ENCODE measurements at places on chromosomes 13 and 19.

DNA sequence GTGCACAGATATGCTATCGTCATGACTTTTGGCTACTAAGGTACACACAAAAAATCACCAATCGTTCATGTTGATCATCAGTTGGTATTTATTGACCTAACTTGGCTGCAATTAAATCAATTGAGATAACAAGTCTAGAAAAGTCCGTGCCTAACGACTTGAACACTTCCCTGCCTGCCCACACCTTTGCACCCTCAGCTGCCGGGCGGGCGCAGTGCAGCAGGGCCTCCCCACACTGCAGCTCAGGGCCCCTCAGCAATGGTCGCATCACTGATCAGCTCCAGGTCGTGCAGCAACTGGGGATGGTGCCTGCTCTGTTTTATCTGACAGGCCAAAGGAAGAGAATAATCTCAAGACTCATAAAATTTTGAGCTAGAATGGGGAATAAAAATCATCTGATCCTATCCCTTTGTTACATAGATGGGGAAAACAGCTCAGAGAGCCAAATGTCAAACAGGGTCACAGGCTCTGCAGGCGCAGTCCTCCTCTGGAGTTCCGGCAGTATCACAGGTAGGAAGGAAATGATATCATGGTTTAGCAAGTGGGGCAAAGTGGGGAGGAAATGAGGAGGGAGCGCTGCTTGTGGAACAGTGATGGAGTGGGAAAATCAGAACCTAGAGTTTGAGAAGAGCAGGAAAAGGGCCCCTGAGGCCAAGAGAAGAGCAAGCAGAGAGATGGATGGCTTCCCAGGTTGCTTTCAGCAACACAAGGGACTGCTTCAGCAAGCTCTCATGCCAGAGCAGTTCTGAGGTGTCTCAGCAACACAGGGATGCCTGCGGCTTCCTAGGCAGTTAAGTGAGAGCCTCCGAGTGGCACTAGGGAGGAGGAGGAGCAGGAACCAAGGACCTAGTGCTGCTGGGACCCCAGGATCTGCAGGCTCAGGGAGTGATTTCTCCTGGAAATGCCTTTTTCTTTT, 57.5 kb downstream of the SLC7A1 start:
- DNase-seq, result no peak

GRCh38 chr13:34070006-34070405, 252.1 kb downstream of the RFC3 start:
- DNase-seq, result no peak

DNA sequence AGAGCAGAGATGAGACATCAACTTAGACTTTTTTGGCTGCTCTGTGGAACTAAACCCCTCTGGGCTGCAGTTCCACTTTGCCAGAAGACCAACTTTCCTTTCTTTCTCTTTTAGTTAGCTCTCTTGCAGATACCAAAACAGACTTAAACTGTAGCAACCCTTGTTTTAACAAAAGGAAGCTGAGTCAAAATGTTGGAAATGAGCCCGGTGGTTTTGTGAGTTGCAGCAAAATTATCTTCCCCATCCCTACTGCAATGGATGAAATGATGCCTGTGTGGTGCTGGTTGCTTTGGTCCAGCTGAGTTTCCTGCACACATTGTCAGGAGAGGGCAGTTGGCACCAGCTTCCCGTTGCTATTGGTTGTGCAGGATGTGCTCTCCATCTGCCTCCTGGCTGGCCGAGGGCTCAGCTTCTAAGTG, 115.3 kb downstream of the LRCH1 start:
- DNase-seq, result peak; percentile 93

- DNase-seq, result no peak
Observed at GRCh38 chr13:98892821-98893220, 85.0 kb downstream of the DOCK9 start.

DNA sequence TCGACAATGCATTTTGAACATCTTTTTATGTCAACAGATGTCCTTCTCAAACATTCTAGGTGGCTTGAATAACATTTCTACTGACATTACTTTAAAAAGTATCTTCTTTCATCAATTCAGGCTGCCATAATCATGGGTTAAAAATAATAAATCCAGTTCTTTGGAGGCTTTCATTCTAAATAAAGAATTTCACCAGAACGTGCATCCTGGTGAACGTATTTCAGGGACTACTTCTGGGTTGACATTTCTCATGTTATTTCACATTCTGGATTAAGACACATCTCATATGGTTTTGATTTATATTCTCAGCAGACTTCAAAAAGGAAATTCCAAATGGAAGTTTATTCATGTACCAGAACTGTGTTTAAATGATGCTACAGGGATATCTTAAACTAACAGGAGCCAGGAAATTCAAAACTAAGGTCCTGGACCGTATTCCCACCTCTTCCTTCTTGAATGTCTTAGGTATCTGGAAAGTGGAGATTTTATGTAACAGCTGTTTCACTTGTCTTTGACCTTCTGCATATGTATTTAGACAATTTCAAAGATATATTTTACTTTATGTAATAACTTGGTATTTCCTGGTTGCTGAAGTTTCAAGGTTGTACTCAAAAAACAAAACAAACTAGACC, 107.2 kb downstream of the STARD13 start:
- DNase-seq, result no peak

DNA sequence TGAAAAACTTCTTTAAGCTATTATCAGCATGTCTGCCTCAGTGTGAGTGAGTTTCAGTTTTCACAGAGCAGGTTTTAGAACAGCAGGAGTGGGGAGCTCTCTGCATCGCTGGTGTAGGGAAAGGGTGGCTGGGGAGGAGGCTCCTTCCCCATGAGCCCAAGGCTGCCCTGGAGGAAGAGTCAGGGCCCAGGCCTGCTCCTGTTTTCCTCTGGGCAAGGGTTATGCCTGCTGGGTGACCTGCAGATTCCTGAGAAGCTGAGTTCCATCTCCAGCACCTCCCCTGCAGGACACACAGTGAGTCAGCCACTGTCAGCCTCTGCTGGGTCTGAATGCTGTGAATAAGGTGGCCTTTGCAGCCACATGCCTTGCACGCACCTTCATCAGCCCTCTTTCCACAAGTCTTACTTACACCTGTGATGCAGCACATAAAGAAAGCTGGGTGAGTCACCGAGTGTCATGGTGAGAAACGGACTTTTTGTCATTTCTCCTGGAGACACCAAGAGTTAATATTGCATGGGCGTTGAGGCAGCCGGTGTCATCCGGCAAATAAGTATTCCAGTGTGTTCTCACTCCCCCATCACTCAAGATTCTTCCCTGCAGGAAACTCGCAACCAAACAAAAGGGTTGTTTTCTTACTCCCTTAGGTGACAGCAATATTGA, 186.4 kb upstream of the KL start:
- DNase-seq, result peak; percentile 48

GRCh38 chr19:7953060-7953459, 9.6 kb upstream of the TIMM44 start:
- peak; percentile 66 for DNase-seq

DNA sequence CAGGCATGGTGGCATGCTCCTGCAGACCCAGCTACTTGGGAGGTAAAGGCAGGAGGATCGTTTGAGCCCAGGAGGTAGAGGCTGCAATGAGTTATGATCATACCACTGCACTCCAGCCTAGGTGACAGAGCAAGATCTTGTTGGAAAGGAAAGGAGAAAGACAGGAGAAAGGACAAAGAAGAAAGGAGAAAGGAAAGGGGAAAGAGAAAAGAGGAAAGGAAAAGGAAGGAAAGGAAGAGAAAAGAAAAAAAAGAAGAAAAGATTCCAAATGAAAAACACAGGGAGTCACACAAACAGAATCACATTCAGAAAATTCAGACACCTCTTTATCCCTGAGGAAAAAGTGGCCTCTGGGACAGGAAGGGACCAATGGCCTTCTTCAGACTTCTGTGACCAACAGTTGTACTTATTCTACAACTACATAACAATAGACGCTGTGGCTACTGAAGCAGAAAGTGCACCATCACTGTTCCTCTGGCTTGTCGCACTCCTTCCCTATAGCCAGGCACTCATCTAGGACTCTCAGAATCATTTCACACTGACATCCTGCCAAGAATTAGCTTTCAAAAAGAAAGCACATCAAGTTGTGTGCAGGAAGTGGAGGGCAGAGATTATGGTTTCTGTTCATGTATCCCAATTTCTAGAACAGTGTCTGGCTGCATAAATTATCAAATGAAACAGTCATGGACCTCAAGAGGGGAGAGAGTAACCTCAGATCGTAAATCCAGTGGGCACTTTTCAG, 5.9 kb downstream of the MTMR6 start:
- DNase-seq, result peak; percentile 17

GRCh38 chr19:47036097-47036651, 12.2 kb downstream of the TMEM160 start:
- DNase-seq, result no peak

GRCh38 chr13:106100171-106100919, 435.1 kb downstream of the EFNB2 start:
- no peak for DNase-seq

- no peak for DNase-seq
Observed at GRCh38 chr19:10126213-10126639, 6.5 kb upstream of the EIF3G start.

- DNase-seq, result no peak
Observed at GRCh38 chr13:71964491-71965100, 97.6 kb upstream of the DACH1 start.

DNA sequence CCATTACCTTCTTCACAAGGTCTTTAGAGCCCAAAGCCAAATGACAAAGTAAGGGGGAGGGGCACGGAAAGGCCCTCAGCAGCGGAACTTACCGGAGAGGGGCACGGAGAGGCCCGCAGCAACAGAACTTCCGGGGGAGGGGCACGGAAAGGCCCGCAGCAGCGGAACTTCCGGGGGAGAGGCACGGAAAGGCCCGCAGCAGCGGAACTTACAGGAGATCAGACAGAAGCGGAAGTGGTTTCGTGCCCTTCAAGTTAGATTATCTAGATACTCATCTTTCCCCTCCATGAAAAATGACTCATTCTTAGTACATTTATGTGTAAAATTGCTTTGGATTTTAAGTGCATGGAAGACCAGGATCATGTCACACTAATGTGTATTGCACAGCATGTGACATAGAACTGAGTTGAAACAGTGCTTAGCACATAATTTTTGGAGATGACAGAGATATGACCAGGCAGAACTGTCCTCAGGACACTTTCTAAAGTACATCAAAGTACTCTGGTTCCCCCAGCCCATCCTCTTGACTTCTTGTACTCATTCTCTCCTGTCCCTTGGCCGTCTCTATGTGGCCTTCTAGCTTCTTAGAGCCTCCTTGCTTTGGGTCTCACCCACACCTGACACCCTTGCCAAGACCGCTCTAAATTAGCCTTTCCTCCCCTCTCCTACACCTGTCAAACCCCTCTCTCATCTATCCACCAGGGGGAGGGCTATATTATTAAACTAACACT, 25.7 kb upstream of the TPTE2 start:
- no peak for DNase-seq

DNA sequence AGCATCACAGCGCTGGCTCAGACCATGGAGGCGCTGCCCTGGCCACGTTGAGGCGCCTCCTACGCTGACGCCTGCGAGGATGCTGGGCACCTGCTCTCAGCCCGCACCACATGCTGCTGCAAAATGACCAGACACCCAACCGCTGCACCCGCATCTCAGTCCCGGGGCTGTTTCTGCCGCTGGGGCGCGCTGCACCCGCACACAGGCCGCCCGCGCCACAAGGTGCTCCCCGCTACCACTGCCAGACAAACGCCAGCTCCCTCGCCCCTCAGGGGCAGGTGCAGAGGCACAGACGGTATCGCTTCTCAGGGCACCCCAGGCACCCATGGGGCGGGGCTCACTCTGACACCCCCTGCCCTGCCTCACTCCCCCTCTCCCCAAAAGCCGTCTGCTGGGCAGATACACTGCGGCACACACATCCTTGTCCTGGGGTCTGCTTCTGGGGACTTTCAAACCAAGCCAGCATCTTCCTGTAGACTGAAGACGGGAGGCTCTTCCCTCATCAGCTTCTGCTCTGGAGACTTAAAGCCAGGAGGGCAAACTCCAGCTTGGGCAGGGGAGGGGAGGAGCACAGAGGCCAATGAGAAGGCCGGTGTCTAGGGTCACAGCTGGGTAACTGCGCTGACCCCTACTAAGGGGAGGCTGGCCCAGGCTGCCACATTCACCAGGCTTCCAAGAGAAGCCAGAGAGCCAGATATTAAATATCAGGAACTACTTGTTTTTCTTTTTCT, 16.3 kb downstream of the CHERP start:
- no peak for DNase-seq

GRCh38 chr19:15123031-15123890, 16.1 kb downstream of the SYDE1 start:
- DNase-seq, result no peak

DNA sequence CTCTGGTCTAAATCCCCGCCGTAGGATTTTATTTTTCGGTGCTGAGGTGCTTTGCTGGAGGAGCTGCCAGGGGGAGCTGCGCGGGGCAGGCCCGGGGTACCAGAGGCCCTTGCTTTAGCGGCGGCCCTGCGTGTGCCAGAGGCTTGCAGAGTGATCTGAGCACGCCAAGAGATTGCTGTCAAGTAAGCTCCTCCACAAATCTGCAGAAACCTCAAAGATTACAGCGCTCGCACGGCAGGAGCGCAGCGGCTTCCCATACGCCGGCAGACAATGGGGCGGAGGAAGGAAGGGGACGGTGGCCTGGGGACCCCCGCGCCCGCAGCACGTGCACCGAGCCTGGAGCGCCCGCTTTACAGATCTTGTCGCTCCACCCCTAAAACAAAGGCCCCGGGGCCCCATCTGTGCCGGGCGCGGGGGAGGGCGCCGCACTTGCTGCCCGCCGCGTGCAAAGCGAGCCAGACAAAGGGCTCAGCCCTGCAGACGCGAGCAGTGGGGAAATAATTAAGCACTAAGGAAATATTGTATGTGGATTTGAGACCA, 9.1 kb upstream of the C19orf12 start:
- peak; percentile 16 for DNase-seq

- DNase-seq, result no peak
Observed at GRCh38 chr19:20067943-20068342, 9.9 kb upstream of the ZNF90 start.

- peak; percentile 62 for DNase-seq
Observed at GRCh38 chr13:49098771-49099512, 121.2 kb upstream of the MLNR start.

- no peak for DNase-seq
Observed at GRCh38 chr13:38636761-38637160, 50.1 kb upstream of the FREM2 start.

DNA sequence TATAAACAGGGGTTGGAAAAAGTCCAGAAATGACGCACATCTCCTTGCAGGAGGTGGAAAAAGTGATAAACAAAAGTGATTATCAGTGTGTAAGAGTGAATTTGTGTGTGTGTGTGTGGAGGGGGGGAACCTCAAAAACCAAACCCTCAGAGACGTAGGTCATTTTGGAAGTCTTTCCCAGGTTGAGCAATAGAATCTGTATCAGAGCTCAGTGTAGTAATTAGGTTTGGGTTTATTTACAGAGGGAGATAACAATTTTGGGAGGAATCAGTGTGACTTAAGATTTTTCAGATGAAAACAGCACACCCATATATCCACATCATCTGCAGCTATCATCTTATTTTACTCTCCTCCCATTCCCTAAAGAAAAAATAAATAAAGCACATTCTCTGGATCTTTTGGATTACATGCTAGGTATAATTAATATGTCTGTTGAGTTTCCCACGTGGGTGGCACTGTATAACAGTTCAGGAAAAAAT, 406.4 kb downstream of the FGF9 start:
- no peak for DNase-seq

- peak; percentile 35 for DNase-seq
Observed at GRCh38 chr13:24187185-24187584, 26.7 kb downstream of the SPATA13 start.

- DNase-seq, result no peak
Observed at GRCh38 chr13:32115066-32115465, 83.5 kb downstream of the FRY start.

Measured in cardiac fibroblast (primary cell).